Amniotic stem cell (primary cell): ENCODE measurements at places on chromosomes 16 and 17.

- DNase-seq, result no peak
Observed at GRCh38 chr17:79413611-79414010, 197.2 kb downstream of the RBFOX3 start.

DNA sequence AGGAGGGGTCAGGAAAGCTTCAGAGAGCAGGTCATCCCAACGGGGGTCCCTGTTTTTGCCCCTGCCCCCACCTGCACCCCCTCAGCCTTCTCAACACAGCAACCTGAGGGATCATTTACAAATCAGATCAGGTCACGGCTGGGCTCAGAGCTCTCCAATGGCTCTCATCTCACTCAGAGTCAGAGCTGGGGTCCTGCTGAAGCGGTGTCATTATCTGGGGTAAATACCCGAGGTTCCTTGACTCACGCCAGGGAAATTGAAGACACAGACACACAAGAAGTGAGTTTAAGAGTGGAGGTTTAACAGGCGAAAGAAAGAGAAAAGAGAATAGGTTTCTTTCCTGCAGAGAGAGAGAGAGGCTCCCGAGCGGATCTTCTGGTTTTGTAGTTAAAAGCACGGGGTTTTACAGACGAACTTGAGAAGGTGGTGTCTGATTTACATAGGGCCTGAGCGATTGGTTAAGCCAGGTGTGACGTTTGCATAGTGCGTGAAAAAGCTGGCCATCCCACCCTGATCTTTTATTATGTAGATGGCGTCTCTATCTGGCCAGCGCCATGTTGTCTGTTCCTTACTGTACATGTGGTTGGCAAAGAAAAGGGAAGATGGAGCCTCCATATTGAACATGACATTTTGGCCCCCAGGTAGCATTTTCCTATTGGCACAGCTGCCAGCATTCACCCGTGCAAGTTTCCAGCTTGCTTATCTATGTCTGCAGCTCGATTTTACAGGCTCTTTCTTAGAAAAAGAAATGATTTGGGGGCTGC is 51.4 kb downstream of the WSB1 start:
- DNase-seq, result no peak

GRCh38 chr17:77814091-77814772 is 144.3 kb upstream of the TNRC6C start:
- no peak for DNase-seq

DNA sequence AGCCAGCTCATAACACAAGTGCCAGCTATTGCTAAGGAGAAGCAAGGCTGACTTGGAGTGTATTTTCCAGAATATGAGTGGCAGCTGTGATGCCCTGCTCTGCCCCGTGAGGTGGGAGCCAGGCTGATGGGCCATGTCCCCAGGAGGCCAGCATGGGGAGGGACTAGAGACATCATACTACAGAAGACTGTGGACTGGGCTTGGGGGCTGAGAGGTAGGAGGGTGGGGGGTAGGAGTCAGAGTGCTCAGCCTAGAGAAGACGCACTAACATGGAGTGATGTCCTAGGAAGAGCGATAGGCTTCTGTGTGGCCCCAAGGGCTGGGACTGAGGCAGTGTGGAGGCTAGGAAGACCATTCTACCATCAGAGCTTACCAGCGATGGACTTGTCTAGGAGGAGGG is 143.7 kb downstream of the WSCD1 start:
- DNase-seq, result no peak

- no peak for DNase-seq
Observed at GRCh38 chr16:89334461-89334860, 117.0 kb downstream of the ZNF778 start.

DNA sequence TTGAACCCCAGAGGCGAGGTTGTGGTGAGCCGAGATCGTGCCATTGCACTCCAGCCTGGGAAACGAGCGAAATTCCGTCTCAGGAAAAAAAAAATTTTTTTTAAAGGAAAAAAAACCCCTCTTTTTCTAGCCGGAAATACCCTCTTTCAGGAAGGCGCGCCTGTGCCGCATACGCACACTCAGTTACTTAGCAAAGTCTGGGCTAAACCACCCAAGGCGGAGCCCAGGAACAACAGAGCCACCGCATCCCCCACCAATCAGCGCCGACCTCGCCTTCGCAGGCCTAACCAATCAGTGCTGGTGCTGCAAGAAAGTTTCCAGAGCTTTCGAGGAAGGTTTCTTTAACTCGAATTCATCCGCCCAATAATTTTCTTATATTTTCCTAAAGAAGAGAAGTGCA is 510.4 kb downstream of the KCNJ18 start:
- no peak for DNase-seq

- no peak for DNase-seq
Observed at GRCh38 chr16:28140788-28141618, 70.8 kb downstream of the XPO6 start.

DNA sequence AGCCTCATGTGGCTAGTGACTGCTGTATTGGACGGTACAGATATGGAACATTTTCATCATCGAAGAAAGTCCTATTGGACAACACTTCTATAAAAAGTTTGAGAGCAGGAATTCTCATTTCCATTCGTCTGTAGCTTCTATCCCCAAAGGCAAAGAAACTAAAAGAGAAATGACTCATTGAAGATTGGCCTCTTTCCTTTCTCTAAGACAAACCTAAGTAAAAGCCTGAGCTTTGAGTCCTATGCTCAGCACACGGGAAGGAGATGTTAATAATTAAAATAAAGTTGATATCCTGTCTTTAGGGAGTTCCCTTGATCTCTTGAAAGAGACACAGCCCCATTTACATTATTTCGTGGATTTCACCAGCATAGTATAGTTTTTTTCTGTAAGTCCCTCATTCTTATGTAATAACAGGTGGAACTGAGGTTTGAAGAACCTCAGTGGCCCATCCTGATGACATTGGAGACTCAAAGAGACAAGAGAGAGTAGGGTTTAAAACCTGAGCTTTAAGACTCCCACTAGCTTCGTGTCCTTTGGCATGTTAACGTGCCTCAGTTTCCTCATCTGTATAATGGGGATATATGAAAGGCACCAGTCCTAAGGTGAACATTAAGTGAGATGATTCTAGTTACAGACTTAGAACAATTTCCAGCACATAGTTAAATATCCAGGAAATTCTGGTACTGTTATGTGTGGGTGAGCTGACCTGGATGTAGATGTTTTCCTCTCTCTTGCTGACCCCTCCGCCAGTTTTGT is 174.0 kb downstream of the IRX3 start:
- no peak for DNase-seq
